ENCODE measurements at places on chromosomes 11 and 22. TPM values are rescaled to one million over a fixed set of nuclear protein-coding genes. Genes with fewer than 3 reads are reported as not detected.

DNA sequence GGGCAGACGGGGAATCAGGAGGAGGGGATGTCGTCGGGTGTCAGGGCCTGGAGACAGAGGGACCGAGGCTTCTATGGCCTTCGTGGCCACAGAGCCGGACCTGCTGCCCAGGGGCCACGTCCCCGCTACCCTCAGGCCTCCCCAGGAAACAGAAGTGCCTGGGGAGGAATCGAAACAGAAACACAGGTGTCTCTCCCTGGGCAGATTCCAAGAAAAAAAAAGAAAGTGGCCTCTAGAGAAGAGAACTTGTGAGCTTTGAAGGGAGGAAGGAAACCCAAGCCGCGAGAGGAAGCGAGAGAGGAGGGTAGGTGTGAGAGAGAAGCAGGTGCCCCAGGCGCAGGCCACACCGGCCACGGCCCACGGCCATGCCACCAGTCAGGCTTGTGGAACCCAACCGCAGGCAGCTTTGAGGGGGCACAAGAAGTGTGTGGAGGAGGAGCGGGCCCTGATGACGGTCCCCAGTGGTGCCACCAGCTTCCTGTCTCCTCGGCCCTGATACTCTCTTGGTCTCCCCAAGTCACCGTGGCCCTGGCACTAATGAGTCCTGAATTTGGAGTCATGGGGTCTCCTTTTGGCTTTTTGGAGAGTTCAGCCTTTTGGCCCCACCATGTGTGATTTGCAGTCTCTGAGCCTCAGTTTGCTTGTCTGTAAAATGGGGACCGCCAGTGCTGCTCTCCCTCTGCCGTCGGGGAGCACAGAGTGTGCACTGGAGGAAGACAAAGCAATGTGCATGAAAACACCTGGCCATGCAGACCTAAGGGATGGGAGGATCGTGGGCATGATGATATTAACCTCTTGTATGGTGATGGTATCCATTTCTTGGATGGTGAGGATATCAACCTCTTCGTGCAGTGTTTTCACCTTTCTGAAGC is 25.2 kb downstream of the LIF start:
- DNase-seq, result no peak

GRCh38 chr11:84414920-84415319 is 1128.8 kb upstream of the CCDC90B start:
- no peak for DNase-seq

PHLDA2 gene
- total RNA-seq, result not detected

DNA sequence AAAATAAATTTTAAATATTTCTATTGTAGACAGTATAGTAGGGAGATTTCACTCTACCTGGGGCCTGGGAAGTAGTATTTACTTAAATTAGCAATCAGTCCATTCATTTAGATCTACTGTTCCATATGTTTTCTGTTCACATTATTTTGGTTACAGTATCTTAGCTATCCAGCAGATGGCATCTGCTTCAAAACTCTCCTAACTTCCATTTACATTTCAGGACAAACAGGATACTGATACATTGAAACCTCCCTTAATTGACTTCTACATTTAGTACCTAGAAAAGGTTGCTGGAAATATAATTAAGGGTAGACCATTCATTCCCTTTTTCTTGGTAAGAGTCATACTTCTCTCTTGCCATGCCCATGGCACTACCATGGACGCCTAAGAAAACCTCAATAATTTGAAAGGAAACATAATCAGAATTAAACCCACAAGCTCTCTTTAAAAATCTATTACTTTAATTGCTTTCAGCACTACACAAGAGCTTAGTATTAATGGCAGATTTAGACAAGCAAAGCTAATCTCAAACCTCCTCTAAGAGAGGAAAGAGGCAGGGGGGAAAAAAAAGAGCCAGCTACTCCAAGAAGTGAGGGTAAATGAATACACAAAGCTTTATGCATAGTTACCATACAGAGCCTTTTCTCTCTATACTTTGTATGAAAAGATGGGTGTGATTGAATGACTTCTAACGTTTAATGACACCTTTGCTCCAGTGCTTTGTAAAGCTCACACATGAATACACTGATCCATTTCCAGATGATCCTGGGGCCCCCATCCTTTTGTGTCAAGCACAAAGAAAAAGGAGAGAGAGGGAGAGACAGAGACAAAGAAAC is 131.2 kb upstream of the MTMR2 start:
- no peak for DNase-seq

SLC22A12 gene
- not detected for total RNA-seq

- no peak for DNase-seq
These were observed 15.2 kb downstream of the NUCB2 start for GRCh38 chr11:17291710-17292109.

DNA sequence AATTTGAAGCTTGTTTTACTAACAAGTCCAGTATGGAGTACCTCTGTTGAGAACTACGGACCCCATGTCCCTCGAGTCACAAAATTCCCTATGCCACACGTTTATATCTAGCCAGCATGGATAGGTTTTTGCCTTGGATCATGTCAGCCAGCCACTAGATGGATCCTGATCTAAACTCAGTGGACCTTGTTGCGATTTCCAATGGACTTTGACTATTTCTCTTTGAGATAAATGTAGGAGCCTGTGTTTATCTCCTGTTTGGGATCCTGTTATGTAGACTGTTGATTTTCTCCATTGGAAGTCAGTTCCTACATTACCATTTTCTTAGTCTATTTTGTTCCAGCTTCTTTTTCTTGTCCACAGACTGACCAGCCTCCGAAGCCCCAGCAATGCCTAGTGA is 127.1 kb upstream of the BMAL1 start:
- DNase-seq, result no peak

DNA sequence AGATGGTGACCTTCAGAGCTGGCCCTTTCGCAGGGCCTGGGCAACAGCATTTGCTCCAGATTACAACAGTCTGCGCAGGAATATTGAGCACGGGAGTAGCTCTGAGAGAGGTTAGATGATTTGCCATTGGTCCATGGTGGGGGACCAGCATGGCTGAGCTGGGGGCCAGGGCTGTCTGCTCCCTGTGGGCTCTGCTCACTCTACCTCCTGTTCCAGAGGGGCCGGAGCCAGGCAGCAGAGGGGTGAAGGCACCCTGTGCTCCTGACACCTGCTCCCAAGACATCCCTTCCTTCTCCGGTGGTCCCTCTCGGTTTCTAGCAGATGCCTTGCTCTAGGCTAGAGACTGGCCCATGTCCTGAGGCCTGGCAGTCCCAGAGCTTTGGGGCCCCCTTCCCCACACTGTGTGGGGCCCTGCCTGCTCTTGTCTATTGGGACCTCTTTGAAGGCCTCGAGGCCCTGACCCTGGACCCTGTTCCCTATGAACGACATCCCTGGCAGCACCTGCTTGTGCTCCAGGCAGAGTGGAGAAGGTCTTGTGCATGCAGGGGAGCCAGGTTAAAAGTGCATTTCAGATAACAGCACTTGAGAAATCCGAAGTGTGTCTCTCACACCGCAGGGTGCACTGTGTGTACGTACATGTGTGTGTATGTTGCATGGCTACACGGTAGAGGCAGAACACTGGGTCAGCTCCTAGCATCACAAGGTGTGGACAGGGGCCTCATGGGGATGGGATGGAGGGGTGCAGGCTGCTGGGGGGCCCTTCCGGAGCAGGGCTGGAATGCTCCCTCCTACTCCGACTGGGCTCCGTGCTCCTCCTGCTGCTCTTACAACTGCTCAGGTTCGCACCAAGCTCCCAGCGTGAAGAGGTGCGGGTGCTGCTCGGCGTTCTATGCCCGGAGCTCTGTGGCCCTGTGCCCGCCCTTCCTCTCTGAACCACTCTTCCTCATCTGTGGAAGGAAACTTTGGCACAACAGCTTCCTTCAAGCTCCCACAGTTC is 123.3 kb upstream of the B3GAT1 start:
- DNase-seq, result no peak

DNA sequence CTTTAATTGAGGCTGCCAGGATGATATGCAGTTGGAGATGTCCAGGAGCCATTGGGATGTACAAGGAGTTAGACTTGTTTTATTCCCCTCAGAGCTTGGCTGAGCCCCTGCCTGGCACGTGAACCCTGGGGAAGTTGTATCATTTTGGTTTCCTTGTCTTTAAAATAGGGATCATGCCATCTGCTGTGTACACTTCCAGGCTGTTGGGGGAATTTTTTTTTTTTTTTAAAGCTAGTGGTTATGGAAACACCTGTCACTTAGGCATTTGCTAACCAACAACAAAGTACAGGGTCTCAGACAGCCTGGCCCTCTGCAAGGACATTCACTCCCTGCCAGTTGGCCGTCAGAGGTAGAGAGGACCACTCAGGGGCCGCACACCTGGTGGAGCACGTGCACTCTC is 8.5 kb upstream of the RAB1B start:
- DNase-seq, result no peak

- DNase-seq, result no peak
These were observed 107.2 kb downstream of the SCN3B start for GRCh38 chr11:123547180-123547579.

Measured in ascending aorta (tissue), 2 donors.